ENCODE measurements at places on chromosomes 5 and 9. TPM values are rescaled to one million over a fixed set of nuclear protein-coding genes. Genes with fewer than 3 reads are reported as not detected.

The IER5L gene
- 28.0 TPM for total RNA-seq

The ZNF454 gene
- total RNA-seq = 0.18 TPM

The DNAI1 gene
- total RNA-seq = not detected

The NME5 gene
- 6.0 TPM for total RNA-seq

DNA sequence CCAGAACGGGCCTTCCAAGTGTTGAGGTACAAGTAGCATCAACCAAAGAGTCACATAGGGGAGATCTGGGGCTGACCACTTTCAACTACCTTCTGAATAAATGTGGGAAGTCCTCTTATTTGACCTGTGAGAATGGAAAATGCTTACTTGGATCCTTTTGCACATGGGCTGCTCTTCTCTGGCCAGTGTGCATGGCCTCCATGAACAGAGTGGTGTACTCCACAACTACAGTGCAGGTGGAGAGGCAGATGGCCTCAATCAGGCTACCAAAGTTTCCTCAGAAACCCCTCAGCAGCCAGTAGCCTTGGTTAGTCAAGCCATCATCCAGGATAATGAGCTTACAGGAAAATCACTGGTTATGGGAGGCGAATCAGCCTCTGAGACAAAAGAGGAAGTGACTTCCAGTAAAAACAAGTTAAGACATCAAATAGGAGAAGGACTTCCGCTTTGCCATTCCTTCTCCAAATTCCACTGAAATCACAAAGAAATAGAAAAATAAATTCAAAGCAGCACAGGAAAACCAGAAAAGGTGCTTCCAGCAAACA, 18.3 kb upstream of the FCHO2 start:
- DNase-seq = no peak

DNA sequence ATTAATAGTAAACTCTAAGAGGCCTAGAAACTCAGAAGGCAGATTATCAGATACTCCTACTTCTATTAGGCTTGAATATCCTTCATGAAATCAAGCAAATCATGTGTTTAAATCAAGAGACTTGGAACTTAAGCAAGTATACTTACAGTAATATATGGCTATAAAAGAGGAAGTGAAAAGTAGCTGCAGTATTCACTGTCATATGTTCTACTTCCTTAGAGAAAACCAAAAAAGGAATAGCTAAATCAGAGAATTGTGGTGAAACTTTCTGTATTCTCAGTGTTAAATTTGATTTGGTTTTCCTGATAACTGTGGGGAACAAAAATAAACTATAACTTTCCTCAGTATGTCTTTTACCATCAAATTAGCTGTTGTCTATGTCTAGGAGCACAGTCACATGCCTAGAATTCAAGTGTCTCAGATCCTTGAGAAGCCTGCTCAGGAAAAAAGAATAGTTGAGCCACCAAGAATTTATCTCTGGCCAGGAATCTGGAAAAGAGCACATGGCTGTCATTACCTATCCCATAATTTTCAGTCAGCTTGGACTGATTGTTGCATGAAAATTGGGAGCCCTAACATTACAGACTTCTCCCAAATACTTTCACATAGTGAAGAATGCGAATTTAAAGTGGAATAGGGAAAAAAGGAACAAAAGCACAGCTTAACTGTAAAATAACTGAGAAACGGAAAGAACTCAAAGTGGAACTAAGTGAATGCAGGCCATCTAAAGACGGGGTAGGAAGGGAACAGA, 1.7 kb downstream of the FKBP15 start:
- no peak for DNase-seq

GRCh38 chr5:136198453-136198852, 5.5 kb upstream of the SMIM32 start:
- DNase-seq = no peak

GRCh38 chr9:101028346-101029314, at the start of gene PLPPR1:
TSS of gene PLPPR1 (plus strand) at chr9:101028727.
- peak; percentile 21 for DNase-seq

Data from fibroblast of the aortic adventitia (primary cell).